CD4-positive, alpha-beta T cell treated with Interleukin-4 for 1 hour (primary cell): ENCODE measurements at places on chromosomes 5 and 9.

- DNase-seq = no peak
Observed at GRCh38 chr9:86459191-86459590, 105.0 kb upstream of the TUT7 start.

GRCh38 chr9:118236625-118237024 lies 532.4 kb downstream of the TLR4 start:
- DNase-seq = no peak

GRCh38 chr9:121700832-121701419 lies 49.5 kb downstream of the DAB2IP start:
- no peak for DNase-seq

DNA sequence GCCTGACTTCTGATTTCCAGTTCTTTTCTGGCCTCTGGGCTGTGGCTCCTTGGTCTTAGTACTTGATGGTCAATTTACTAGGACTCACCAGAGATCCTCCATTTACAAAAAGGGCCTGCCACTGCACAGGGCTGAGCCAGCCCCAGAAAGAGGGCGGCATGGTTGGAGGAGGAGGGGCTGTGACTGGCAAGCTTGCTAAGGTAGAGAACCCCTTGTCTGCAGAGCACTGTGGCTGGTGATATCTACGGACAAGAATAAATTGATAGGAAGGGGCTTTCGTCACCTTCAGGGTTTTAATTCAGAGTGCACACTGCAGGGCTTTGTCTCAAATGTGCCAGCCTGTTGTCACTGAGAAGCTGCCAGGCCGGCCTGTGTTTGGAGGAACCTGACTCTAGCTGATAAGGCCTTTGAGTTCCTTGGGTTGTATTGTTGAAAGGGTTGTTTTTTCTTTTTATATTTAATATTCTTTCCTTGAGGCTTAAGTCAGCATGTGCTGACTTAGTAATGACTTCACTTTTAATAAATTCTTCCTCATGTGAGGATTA lies 15.1 kb downstream of the SLC22A5 start:
- DNase-seq = no peak

GRCh38 chr5:122192497-122193496 lies 63.5 kb downstream of the ZNF474 start:
- peak; percentile 19 for DNase-seq

DNA sequence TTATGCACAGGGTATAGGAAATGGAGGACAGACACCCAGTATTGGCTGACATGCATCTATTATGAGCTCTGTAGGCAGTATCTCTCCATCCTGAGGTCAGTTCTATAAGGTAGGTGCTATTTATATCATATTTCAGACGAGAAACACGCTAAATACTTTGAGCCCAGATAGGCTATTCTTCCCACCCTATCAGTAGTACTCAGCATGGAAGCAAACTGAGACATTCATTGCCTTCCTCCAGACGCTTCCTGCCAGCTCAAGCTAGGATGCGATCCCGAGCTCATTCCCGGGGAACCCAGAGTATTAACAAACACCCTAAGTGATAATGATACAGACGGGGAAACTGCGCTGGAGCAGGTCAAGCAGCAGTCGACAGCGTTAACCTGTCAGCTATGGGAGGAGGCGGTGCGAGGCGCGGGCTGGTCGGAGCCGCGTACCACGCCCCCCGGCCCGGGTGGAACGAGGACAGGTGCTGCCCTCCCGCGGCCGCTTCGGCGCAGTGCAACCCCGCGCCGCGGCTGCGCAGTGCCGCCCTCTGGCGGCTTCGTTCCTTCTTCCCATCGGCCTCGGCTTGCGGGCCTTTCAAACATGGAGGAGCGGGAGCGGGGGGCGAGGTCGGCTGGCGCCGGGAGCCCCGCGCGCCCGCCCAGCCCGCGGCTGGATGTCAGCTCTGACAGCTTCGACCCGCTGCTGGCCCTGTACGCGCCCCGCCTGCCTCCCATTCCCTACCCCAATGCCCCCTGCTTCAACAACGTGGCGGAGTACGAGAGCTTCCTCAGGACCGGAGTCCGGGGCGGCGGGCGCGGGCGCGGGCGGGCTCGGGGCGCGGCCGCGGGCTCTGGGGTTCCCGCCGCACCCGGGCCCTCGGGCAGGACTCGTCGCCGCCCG lies at the start of gene LSM11:
Gene LSM11, plus strand, starts transcription at position 550 of the 888 bp plus-strand sequence. Its CDS starts 39 bp downstream, at position 589.
- peak; percentile 90 for DNase-seq
